ENCODE measurements at places on chromosomes 4 and X. TPM values are rescaled to one million over a fixed set of nuclear protein-coding genes. Genes with fewer than 3 reads are reported as not detected.

The MAGEA1 gene
- total RNA-seq = not detected

The AR gene
- total RNA-seq = not detected

DNA sequence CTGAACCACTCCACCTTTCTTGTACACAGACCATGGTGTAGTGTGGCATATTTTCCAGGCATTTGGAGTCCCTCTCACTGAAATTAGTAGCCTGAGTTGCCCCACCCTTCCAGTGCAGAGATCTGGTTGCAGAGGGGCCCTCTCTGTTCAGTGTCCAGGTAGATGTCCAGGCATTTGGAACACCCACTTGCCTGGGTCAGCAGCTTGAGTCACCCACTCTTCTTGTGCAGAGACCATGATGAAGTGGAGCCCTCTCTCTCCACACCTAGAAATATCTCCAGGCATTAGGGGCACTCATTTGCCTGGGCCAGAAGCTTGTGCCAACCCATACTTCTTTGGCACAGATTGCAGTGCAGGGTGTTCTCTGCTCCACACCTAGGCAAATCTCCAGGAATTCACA lies 2733.3 kb downstream of the PCDH7 start:
- no peaks in the 10 kb centered on the region for H3K27me3 ChIP-seq
- H3K36me3 ChIP-seq = peaks cover 2% of the 10 kb centered on the region
- H3K27ac ChIP-seq = no peak overlapping the region

- no peak overlapping the region for H3K27ac ChIP-seq
- no peaks in the 10 kb centered on the region for H3K4me1 ChIP-seq
- H3K4me3 ChIP-seq = no peak overlapping the region
- no peaks in the 10 kb centered on the region for H3K36me3 ChIP-seq
- DNase-seq = no peak
- H3K27me3 ChIP-seq = no peaks in the 10 kb centered on the region
Observed at GRCh38 chr4:20480165-20480947, 219.9 kb upstream of the PACRGL start.

DNA sequence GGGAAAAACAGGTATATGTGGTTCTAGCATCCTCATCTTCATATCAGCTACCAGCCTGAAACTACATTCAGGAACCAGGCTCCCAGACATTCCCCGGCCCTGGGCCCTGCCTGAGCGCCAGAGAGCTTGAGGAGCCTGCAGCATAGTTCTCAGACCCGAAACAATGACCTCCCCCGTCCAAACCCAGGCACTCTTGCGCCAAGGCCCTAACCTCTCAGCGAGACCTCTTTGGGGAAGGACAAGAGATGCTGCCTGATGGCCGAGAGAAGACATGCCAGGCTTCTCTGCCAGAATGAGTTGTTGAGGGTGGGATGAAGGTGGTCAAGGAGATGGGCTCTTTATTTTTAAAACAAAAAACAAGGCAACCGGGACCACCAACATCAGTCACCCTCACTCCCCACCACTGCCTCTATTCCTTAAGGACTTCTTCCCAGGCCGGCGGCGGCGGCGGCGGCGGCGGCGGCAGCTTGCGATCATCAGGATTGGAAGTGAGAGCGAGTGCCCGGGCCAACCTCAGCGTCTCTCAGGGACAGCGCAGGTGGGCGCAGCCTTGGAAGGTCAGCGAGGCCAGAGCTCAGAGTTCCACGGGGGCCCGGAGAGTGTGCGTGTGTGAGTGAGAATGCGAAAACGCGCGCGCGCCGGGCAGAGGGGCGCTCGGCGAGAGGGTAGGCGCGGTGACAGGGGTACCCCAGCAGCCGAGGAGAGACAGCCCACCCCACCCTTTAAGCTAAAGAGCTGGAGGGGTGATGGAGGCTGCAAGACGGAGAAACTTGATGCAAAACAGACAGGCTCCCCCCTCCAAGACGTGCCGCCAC lies 601 bp downstream of the INPP4B start:
- peaks cover 53% of the 10 kb centered on the region for H3K27me3 ChIP-seq
- H3K36me3 ChIP-seq = no peaks in the 10 kb centered on the region
- peak overlapping the region; percentile 84 for H3K4me3 ChIP-seq
- DNase-seq = peak; percentile 4
- no peak overlapping the region for H3K27ac ChIP-seq
- peaks cover 16% of the 10 kb centered on the region for H3K4me1 ChIP-seq

- no peaks in the 10 kb centered on the region for H3K27me3 ChIP-seq
- no peak overlapping the region for H3K27ac ChIP-seq
- H3K4me1 ChIP-seq = no peaks in the 10 kb centered on the region
- no peak for DNase-seq
- H3K36me3 ChIP-seq = peaks cover 2% of the 10 kb centered on the region
Observed at GRCh38 chr4:86876894-86877685, 15.1 kb downstream of the C4orf36 start.

Data from activated naive CD8-positive, alpha-beta T cell treated with anti-CD3 and anti-CD28 coated beads for 36 hours (primary cell).